ENCODE measurements at places on chromosomes 12 and 14.

- DNase-seq, result no peak
These were observed 199.1 kb upstream of the PRMT8 start for GRCh38 chr12:3291939-3292338.

GRCh38 chr12:109264095-109264942 lies 44.8 kb downstream of the FOXN4 start:
- no peak for DNase-seq

- no peak for DNase-seq
These were observed 268.7 kb upstream of the PDE3A start for GRCh38 chr12:20099395-20100183.

DNA sequence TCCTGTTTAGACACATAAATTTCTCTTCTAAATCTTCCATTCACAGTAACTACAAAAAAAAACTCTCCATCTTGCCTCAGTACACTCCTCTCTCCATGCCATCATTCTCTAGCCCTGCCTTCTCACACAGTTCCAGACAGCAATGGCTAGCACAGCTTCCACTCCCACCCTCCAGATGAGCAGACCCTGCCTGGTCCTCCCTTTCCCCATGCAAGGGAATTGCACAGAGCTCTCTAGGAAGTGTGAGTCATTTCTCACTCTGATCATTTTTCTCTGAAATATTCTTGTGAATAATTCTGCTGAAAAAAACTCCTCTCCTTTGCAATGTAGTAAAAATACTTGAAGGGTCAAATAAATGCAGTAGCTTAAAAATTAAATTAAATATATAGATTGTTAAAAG lies 170.6 kb downstream of the BMP4 start:
- no peak for DNase-seq

DNA sequence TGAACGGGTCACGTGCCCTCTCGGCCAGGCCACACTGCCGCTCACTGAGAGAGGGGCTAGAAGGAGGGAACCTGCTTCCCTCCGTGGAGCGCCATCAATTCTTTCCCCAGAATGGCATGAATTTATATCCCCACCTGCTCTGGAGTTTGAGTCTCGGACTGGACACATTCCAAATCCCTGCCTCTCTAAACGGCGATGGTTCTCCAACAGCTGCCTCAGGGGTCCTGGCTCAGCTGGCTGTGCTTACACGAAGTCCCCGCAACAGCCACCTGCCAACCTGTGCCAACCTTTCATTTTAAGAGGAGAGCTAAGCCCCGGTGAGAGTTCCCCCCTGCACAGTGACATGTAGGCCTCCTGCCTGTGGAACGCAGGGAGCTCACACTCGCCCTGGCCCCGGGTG lies 73.2 kb downstream of the RIMBP2 start:
- no peak for DNase-seq

GRCh38 chr12:68932961-68933893 lies at the start of gene CPM:
CPM (minus strand) TSS chr12:68933171; CDS start chr12:68932837, 334 bp downstream.
- no peak for DNase-seq
